ENCODE measurements at places on chromosomes 7 and 10. TPM values are rescaled to one million over a fixed set of nuclear protein-coding genes. Genes with fewer than 3 reads are reported as not detected.

Gene SPRN
- 4.9 TPM for polyA plus RNA-seq

Gene POM121C
- 54.5 TPM for polyA plus RNA-seq

Gene INA
- polyA plus RNA-seq, result 1.4 TPM

Gene CDK1
- 69.8 TPM for polyA plus RNA-seq

Gene C10orf62
- polyA plus RNA-seq, result 0.59 TPM

Gene FXYD4
- polyA plus RNA-seq, result 0.41 TPM

Gene CAMK2B
- polyA plus RNA-seq, result 1.7 TPM

GRCh38 chr10:65723525-65723924 lies 1202.3 kb upstream of the LRRTM3 start:
- no peak for DNase-seq

- DNase-seq, result no peak
Observed at GRCh38 chr10:1159131-1160061, 103.2 kb downstream of the WDR37 start.

DNA sequence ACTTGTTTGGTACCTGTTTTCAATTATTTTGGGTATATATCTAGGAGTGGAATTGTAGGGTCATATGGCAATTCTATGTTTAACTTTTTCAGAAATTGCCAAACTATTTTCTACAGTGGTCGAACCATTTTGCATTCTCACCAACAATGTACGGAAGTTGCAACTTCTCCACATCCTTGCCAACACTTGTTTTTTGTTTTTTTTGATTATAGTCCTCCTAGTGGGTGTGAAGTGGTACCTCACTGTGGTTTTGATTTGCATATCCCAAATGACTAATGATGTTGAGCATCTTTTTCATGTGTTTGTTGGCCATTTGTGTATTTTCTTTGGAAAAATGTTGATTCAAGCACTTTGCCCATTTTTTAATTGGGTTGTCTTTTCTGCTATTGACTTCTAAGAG lies 122.1 kb downstream of the RPS24 start:
- no peak for DNase-seq

DNA sequence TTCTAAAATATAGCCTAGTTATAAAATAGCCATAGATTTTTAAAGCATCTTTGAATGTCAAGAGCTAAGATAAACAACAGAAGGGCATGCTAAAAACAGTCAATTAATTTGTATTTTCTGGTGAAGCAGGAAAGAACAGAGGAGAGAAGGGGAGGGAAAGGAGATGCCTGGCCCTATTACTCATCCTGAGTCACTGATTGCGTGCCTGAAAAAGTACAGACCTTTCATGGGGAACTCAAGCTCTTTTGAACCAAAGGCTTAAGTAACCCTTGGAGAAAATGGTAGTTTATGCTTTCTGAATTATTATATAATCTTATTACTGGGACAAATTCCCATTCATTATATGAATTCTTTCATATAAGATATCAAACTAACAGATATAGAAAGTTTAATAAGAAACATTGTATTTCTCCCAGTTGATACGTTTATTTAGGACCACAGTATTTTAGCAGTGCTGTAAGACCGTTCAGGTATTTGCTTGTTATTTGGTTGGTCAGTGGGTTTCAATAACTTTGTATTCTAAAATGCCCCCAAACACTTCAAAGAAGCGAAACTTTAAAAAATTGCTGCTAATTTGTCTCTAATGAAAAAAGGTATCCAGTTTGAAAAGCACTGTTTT lies 151.3 kb downstream of the HGF start:
- DNase-seq, result no peak

- no peak for DNase-seq
Observed at GRCh38 chr10:96473866-96474265, 39.9 kb downstream of the TLL2 start.

DNA sequence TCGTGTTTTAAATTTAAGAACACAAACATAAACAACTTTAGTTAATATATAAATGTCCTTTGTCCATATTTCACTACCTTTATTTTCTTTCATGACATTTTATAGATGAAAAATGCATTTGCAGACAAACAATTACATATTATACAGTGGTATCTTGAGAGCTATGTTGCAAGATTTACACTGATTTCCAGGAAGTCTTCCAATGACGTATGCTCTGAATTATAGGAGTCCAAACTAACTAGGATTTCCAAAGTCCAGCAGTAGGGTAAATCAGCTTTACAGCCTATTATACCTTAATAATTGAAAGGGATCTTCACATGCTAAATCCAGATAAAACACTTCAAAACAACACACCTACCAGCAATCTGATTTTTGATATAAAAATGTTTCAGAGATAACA lies 69.4 kb downstream of the HYCC1 start:
- DNase-seq, result no peak

GRCh38 chr7:99390941-99391602 lies 16.5 kb downstream of the ARPC1B start:
- DNase-seq, result no peak

DNA sequence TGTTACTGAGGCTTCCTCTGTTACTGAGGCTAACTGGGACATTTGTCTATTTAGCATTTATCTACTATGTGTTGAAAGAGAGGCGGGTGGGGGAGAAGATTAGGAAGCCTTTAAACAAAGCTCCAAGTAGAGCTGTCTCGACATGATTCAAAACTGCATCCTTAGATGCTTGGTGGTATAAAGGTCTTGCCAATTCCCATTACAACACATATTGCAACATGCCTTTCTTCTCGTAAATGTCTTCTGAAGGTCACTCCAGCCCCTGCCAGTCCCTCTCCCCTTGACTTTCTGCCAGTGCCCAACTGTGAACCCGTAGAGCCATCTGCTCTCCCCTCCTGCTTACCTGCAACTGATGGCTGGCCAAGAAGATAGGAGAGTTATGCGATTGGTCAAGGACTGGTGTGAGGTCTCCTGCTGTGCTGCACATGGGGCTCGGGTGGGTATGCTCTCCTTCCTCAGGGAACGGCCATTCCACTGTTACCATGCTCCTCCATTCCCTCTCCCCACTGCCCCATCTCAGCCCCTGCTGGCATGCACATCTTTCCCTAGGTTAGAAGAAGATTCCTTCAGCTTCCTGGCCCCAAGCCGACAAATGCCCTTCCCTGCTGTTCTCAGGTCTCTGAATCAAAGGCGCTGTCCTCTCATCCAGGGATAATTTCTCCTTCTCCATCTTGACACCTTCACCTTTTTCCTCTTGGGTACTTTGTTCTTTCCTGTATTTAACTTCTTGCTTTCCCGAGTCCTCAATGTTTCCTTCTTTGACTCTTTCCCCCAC lies 43.6 kb upstream of the ZNF32 start:
- DNase-seq, result no peak

GRCh38 chr10:67603701-67604100 lies 92.3 kb downstream of the CTNNA3 start:
- no peak for DNase-seq

DNA sequence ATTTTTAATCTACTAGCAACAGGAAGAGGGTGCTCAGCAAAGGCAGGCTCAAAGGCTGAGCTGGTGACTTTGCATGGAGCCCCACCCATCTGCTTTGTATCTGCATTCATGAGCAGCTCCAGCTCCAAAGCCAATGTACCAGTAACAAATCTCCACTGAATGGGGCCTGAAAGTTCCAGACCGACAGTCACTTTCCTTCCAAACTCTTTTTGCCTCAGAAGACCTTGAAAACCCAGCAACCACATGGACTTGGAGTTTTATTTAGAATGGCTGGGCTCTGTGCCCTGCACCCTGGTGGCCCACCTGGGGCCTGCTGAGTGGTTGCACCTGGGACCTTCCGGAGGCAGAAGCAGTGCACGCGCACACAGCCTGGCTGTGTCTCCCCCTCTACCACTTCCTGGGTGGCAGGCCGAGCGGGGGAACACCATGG lies 195.0 kb upstream of the PLXNA4 start:
- no peak for DNase-seq

DNA sequence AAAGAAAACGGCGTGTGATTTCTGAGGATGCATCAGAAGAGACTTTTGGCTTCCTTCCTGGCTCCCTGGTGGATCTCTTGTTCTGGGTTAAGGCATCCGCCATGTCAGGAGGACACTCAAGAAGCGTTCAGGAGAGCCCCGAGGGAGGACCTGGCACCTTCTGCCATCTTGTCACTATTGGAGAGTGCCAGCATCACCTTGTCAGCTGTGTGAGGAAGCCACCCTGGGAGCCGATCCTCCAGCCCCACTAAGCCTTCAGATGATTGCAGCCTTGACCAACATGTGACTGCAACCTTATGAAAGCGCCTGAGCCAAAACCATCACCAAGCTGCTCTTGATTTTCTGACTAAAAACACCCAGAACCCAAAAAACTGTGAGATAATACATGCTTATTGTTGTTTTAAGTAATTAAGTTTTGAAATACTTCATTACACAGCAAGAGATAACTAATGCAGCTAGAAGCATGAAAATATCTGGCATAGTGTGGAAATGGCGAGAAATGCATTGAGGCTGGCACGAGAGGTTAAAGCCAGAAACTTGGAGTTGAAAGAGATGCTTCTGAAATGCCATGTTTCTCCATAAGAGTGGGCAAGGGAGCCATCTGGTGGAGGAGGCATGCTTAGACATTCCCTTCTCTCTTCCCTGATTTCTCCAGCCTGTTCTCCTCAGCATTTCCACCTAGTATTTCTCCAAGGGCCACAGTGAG lies 5.4 kb upstream of the ZFYVE27 start:
- DNase-seq, result no peak

DNA sequence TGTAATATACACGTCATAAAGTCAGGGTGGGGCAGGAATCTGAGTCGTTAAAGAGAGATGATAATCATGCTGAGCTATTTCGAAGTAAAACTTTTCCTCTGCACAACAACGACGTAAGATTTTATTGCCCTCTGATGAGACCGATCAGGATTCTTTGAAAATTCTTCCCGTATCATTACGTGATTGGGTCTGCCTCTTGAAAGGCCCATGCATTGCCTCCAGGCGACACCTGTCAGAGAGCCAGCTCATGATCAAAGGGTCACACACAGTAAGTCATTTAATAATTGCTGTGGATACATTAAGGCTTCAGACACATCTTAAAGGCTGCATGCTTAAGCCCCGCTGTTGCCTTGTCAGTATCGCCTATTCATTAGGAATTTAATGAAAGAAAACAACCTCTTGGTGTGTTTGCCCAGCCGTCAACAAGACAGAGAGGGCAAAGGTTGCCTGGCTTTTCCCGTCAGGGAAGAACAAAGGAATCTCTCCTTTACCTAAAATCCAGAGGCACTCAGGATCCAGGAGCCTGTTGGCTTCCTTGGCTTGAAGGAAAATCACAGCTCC lies 189.0 kb upstream of the SH2B2 start:
- DNase-seq, result no peak

GRCh38 chr10:126350216-126350992 lies 37.9 kb downstream of the ADAM12 start:
- no peak for DNase-seq

GRCh38 chr7:131640686-131641085 lies 84.3 kb upstream of the PODXL start:
- no peak for DNase-seq

DNA sequence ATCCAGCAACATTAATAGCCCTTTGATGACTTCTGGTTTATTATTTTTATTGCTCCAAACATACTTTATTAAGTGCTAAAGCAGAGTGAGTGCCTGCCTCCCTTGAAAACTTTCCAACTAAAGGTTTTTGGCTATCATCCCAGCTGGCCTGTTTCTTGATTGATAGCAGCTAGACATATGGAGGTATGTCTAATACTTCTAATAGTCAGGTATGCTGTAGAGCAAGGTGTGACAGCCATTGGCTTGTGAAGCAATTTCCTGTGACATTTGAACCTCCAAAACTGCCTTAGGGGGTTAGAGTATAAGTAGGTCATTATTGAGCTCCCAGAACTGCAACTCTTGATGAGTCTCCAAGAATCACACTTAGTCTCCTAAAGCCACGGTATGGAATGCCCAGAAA lies 55.8 kb downstream of the LOXL4 start:
- no peak for DNase-seq

DNA sequence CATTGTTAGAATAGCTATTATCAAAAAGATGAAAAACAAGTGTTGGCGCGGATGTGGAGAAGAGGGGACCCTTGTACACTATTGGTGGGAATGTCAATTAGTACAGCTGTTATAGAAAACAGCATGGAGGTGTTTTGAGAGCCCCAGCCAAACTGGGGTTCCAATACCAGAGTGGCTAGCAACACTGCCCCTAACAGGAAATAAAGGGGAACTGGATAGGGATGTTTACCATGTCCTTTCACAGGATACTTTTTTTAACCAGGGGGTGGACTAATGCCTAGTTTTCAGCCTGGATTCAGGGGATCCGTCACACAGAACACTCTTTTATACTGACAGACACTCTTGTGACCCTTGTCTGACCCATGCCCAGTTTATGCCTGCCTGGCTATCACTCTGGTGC lies 6.9 kb upstream of the GSTK1 start:
- no peak for DNase-seq

DNA sequence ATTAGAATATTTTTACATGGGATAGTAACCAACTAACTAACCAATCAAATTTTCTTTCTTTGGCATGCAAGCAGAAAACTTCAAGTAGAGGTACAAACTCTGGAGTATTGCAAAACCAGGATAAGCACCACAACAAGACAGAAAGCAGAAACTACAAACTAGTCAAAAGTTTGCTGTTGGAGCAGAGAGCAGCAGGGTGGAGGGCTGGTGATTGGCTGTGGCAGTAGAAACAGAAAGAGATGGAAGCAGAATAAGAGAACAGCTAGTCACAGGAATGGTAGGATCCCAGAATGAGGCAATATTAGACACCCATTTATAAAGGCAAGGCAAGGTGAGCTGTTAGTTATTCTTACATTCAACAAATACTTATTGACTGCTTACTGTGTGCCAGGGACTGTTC lies 6.8 kb upstream of the MACC1 start:
- DNase-seq, result no peak

DNA sequence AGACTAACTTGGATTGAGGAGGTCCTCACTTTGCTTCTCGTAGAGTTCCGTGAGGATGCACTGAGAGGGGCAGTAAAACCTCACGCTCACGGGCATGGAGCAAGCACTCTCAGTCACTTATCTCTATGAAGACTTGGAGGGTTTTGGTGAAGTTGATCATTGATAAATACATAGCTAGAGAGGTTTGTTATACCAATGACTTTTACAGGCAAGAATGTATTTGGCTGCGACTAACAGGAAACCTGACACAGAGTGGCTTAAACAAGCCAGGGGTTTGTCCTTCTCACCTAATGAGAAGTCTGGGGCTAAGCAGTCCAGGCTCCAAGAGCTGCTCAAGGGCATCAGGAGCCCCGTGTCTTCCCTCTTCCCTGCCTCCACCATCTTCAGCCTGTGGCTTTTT lies 6.1 kb downstream of the BICC1 start:
- no peak for DNase-seq

GRCh38 chr10:112981553-112981952 lies 31.5 kb downstream of the TCF7L2 start:
- DNase-seq, result no peak

- no peak for DNase-seq
Observed at GRCh38 chr7:69189406-69189805, 408.9 kb upstream of the AUTS2 start.

Measured in left renal cortex interstitium (tissue), 4 donors.